ENCODE measurements at places on chromosomes 6 and 20. TPM values are rescaled to one million over a fixed set of nuclear protein-coding genes. Genes with fewer than 3 reads are reported as not detected.

Gene FANCE
- total RNA-seq: 10.7 TPM

Gene MTFR2
- total RNA-seq: 0.26 TPM

Gene FKBP5
- 16.3 TPM for total RNA-seq

Gene FAM83B
- under 0.01 TPM for total RNA-seq

Gene PAX1
- total RNA-seq: not detected

Gene TGM3
- total RNA-seq: not detected

Gene BFSP1
- total RNA-seq: 2.3 TPM

Gene KHDC1
- total RNA-seq: 5.1 TPM

Gene LAMA5
- 81.6 TPM for total RNA-seq

Measured in fibroblast of lung (primary cell).